Right atrium auricular region (tissue), 2 donors: ENCODE measurements at places on chromosomes 4 and X.

GRCh38 chr4:41172786-41173185, 41.6 kb downstream of the APBB2 start:
- no peaks in the 10 kb centered on the region for H3K4me1 ChIP-seq
- H3K4me3 ChIP-seq = no peak overlapping the region
- H3K27me3 ChIP-seq = no peaks in the 10 kb centered on the region
- no peak overlapping the region for H3K27ac ChIP-seq
- H3K36me3 ChIP-seq = no peaks in the 10 kb centered on the region

- H3K27ac ChIP-seq = no peak overlapping the region
- no peaks in the 10 kb centered on the region for H3K4me1 ChIP-seq
- H3K27me3 ChIP-seq = no peaks in the 10 kb centered on the region
- no peaks in the 10 kb centered on the region for H3K36me3 ChIP-seq
Observed at GRCh38 chrX:132594999-132595398, 106.2 kb upstream of the MBNL3 start.

- no peaks in the 10 kb centered on the region for H3K27me3 ChIP-seq
- H3K4me1 ChIP-seq = no peaks in the 10 kb centered on the region
- peaks cover 15% of the 10 kb centered on the region for H3K36me3 ChIP-seq
- DNase-seq = no peak
- H3K4me3 ChIP-seq = no peak overlapping the region
Observed at GRCh38 chrX:108132876-108133275, 41.3 kb downstream of the ATG4A start.

- no peaks in the 10 kb centered on the region for H3K27me3 ChIP-seq
- no peak for DNase-seq
- no peaks in the 10 kb centered on the region for H3K36me3 ChIP-seq
Observed at GRCh38 chrX:130426531-130426930, 24.7 kb downstream of the RBMX2 start.

- no peak overlapping the region for H3K4me3 ChIP-seq
- DNase-seq = no peak
- no peaks in the 10 kb centered on the region for H3K4me1 ChIP-seq
- no peaks in the 10 kb centered on the region for H3K27me3 ChIP-seq
Observed at GRCh38 chr4:41548305-41548880, 10.4 kb downstream of the LIMCH1 start.

DNA sequence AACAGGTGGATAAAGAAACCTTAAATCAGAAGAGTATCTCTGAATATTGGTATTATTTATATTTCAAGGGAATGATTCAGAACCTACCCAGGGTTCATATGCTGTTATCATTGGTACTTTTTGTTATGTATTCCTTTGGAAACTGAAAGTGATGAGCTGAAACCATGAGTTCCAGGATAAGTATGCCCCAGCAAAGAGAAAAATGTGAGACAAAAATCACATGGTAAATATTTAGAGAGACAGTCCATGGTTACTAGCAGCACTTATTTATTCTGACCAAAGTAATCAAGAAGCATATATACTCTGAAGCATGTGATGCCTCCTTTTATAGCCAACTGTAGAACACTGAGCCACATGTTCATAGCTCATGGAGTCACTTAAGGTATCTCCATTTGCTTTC, 277.7 kb downstream of the ARAP2 start:
- H3K4me3 ChIP-seq = no peak overlapping the region
- no peaks in the 10 kb centered on the region for H3K4me1 ChIP-seq
- no peaks in the 10 kb centered on the region for H3K27me3 ChIP-seq
- H3K27ac ChIP-seq = no peak overlapping the region
- no peaks in the 10 kb centered on the region for H3K36me3 ChIP-seq

DNA sequence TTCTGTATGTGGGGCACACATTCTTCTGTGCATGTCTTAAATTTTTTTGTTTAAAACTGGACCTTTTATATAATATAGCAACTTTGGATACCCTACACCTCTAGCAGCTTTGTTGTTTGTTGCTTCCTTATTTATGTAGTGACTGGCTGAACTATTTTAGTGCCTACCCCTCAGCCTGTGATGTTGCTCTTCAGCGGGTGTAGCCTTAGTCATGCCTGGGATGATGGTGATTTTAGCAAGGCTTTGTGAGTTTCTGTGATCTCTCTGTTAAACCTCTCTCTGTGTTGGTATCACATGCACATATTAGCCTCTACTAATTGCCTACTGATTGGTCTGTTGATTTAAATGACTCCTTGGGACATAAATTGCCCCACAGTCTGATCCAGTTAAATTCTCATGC, 22.8 kb downstream of the USP9X start:
- no peaks in the 10 kb centered on the region for H3K36me3 ChIP-seq
- H3K27me3 ChIP-seq = no peaks in the 10 kb centered on the region
- no peak overlapping the region for H3K27ac ChIP-seq

GRCh38 chr4:155681886-155682285, 15.2 kb downstream of the GUCY1A1 start:
- H3K4me3 ChIP-seq = no peak overlapping the region
- no peaks in the 10 kb centered on the region for H3K27me3 ChIP-seq
- peak overlapping the region; percentile 52 for H3K27ac ChIP-seq
- DNase-seq = no peak

DNA sequence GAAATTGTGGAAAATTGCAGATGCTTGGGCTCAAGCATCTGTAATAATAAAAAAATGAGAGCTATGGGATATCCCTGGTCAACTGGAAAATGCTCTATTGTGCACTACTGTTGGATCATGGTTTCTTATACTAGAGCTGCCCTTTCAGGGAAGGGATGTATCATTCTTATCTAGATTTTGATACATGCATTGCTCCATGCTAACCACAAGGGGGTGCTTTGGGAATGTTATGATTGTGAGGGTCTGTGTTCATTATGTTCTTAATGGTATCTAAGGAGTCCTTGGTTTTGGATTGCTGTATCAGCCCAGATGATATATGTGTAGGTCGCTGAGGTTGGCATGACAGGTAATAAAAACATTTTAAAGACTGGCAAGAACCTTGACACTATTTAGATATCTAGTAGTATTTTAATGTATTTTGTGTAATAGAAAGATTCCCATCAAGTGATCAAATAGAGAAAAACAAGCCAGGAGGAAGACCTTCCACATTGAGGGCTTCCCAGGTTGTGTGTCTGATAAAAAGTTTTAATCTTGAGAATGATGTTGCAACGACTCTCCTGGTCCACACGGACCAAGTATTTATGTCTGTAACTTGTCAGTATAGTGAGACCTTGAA, 49.2 kb upstream of the TLR2 start:
- no peaks in the 10 kb centered on the region for H3K27me3 ChIP-seq
- DNase-seq = no peak
- H3K36me3 ChIP-seq = peaks cover 54% of the 10 kb centered on the region
- no peak overlapping the region for H3K27ac ChIP-seq
- no peak overlapping the region for H3K4me3 ChIP-seq

DNA sequence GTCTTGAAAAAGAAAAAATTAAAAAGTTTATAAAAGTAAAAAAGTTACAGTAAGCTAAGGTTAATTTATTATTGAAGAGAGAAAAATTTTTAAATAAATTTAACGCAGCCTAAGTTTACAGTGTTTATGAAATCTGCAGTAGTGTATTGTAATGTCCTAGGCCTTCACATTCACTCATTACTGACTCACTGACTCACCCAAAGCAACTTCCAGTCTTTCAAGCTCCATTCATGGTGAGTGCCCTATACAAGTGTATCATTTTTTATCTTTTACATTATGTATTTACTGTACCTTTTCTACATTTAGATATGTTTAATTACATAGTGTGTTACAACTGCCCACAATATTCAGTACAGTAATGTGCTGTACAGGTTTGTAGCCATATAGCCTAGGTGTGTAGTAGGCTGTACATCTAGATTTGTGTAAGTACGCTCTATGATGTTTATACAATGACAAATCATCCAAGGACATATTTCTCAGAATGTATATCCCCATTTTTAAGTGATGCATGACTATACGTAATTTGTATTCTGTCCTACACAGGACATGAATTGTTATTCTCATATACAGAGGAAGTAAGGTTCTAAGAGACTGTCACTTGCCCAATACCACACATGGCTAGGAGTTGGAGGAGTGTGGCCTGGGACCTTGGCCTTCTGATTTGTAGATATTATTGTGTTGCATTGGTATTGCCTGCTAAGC, 19.5 kb upstream of the PDCL2 start:
- no peaks in the 10 kb centered on the region for H3K27me3 ChIP-seq
- no peak overlapping the region for H3K4me3 ChIP-seq
- DNase-seq = no peak

GRCh38 chr4:155624478-155624877, 42.2 kb upstream of the GUCY1A1 start:
- H3K36me3 ChIP-seq = no peaks in the 10 kb centered on the region
- no peak overlapping the region for H3K27ac ChIP-seq
- no peaks in the 10 kb centered on the region for H3K27me3 ChIP-seq
